ENCODE measurements at places on chromosomes 3 and 15. TPM values are rescaled to one million over a fixed set of nuclear protein-coding genes. Genes with fewer than 3 reads are reported as not detected.

Gene CCDC9B
- 0.80 TPM for total RNA-seq

Gene STRIT1
- total RNA-seq: not detected

Gene ABHD2
- 70.8 TPM for total RNA-seq

DNA sequence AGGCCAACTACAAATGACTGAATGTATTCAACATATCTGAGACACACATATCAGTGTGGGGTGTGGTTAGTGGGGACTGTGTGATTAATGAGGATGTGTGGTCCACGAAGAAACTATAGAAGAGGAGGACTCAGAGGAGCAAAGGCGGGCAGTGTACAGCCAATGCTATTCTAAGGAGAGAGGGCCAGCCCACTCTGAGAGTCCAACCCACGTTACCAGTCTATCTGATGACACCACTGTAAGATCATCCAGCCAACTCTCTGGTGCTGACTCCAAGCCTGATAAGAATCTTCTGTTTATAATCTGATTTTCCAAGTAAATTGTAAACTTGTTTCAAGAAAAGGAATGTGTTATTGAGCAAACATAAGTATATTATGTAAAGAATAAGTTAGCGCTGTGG lies 47.2 kb downstream of the MCF2L2 start:
- no peak overlapping the region for H3K4me3 ChIP-seq
- no peak for DNase-seq
- no peaks in the 10 kb centered on the region for H3K4me1 ChIP-seq
- no peak overlapping the region for H3K27ac ChIP-seq
- H3K36me3 ChIP-seq: no peaks in the 10 kb centered on the region
- no peaks in the 10 kb centered on the region for H3K27me3 ChIP-seq

DNA sequence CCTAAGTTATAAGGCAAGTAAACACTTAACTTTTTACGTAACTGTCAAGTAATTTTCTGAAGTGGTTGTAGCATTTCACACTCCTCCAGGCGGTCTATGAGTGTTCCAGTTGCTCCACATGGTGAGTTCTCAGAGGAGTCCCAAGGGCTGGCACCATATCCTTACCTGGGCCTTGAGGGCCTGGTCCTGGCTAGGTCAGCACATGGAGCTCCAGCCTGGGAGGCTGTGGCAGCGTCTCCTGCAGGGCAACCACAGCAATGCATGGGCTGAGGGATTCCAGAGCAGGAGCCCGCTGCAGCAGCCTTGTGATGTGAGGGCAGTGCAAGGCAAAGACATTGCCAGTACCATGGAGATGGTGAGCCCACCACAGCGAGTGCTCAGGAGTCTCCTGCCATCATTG lies 32.2 kb upstream of the LYZL4 start:
- H3K4me1 ChIP-seq: no peaks in the 10 kb centered on the region
- no peak overlapping the region for H3K4me3 ChIP-seq
- no peak overlapping the region for H3K27ac ChIP-seq
- H3K36me3 ChIP-seq: no peaks in the 10 kb centered on the region
- DNase-seq: no peak

DNA sequence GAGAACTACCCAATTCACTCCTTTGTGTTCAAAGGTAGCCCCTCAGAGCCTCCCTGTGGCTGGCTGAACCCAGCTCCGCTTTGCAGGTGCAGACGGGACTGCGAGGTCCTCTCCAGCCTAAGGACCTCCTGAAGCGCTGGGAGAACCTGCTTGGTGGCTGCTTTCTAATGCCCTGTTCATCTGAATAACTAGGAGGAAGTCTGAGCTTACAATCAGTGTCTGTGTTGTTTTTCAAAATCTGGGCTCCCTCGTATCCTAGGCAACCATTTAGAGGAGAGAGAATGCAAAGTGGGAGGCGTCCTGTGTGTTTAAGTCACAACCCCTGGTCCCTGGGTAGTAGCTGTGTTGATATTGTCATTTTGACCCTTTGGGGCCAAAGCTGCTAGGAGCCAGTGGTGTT lies 99.9 kb downstream of the GABRG3 start:
- H3K27ac ChIP-seq: no peak overlapping the region
- H3K36me3 ChIP-seq: no peaks in the 10 kb centered on the region
- H3K4me1 ChIP-seq: no peaks in the 10 kb centered on the region
- H3K4me3 ChIP-seq: no peak overlapping the region

Measured in T-cell (primary cell).